ENCODE measurements at places on chromosomes 13 and 19.

DNA sequence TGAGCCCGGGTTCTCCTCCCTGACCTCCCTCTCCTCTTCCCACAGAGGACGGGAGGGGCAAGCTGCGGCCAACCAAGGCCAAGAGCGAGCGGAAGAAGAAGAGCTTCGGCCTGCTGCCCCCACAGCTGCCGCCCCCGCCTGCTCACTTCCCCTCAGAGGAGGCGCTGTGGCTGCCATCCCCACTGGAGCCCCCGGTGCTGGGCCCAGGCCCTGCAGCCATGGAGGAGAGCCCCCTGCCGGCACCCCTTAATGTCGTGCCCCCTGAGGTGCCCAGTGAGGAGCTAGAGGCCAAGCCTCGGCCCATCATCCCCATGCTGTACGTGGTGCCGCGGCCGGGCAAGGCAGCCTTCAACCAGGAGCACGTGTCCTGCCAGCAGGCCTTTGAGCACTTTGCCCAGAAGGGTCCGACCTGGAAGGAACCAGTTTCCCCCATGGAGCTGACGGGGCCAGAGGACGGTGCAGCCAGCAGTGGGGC is 162.2 kb downstream of the KDM4B start:
- no peak for DNase-seq

GRCh38 chr13:75161804-75162203 is 320.2 kb downstream of the TBC1D4 start:
- no peak for DNase-seq

- DNase-seq = no peak
These were observed 25.9 kb downstream of the COMP start for GRCh38 chr19:18765224-18765623.

DNA sequence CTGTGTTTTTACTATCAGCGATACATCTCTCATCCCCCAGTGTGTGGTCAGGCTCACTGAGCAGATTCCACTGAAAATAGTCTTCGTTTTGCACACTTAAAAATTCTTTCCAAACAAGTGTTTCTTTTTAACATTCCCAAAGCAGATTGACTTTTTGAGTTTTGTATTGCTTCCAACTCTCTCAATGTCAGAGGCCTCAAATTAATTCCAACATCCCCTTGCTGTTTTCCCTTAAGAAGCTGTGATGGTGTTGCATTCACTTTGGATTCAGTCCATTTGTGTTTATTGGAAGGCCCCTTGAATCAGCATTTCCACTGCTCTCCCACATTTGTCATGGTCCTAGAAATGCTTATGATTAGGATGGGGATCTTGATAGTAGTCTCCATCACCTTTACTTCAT is 228.7 kb downstream of the KCNRG start:
- DNase-seq = no peak

GRCh38 chr13:27482983-27483382 is 32.6 kb upstream of the MTIF3 start:
- DNase-seq = no peak

DNA sequence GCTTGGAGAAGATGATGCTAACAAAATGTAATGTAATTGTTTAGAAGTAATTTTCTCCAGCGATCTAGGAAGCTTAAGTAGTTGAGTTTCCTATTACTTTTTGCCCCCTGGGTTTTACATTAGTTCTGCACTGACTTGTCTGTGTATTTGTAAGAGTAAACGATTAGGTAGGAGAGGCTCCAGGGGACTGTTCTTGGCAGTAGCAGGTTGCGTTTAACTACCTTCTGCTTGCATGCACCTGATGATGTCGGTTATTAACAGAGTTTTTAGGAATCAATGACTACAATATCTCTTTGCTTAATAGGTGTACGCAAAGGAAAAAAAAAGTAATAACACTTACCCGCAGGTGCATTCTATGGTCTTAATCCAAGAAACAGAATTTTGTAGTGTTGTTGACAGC is 18.3 kb upstream of the UGGT2 start:
- DNase-seq = no peak

DNA sequence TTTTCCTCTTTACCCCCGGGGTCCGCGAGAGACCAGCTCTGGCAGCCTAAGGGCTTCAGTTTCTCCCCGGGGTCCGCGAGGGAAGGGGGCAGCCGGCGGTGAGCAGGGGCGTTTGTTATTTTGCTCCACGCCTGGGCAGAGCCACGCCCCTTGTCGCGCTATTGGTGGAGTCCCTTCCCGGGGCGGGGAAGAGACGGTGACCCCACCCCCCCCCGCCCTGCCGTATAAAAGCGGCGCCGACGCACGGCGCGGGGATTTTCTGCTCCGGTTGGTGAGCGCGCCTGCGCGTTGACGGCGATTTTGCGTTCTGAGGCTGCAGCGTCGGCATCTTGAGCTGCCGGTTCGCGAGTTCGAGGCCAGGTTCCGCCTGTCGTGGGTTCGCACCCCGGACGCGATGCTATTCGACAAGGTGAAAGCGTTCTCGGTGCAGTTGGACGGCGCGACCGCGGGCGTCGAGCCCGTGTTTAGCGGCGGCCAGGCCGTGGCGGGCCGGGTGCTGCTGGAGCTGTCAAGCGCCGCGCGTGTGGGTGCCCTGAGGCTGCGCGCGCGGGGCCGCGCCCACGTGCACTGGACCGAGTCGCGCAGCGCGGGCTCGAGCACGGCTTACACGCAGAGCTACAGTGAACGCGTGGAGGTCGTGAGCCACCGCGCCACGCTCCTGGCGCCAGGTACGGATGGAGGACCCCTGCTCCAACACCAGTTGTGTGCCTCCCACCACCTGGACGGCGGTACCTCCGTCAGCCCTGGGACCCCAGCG is at the start of gene ARRDC2:
TSS of gene ARRDC2 (plus strand) at position 254 of the 757 bp plus-strand sequence. CDS start at position 395, 141 bp downstream.
- DNase-seq = peak; percentile 80

- DNase-seq = no peak
These were observed 135.6 kb downstream of the KLF12 start for GRCh38 chr13:73998631-73999030.

DNA sequence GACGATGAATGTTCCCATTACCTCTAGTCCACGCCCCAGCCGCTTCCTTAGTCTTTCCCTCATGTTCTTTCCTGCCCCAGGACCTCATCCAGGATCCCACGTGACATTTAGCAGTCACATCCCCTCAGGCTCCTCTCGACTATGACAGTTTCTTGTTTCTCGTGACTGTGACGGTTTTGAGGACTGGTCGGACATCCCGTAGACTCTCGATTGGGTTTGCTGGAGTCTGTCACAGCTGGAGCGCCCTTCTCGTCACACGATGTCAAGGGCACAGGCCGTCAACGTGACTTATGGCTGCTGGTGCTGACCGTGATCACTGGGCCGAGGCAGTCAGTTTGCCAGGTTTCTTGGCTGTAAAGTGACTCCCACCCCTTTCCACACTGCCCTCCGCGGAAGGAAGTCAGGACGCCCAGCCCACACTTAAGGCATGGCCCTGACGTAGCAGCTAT is 22.8 kb downstream of the ELAVL1 start:
- DNase-seq = no peak

- no peak for DNase-seq
These were observed 6.2 kb downstream of the HIPK4 start for GRCh38 chr19:40383668-40384248.
